Thoracic aorta (tissue), 2 donors: ENCODE measurements at places on chromosomes 12 and 14.

GRCh38 chr12:99137124-99137855, 492.2 kb downstream of the APAF1 start:
- no peaks in the 10 kb centered on the region for H3K36me3 ChIP-seq
- no peak overlapping the region for H3K27ac ChIP-seq
- DNase-seq, result no peak
- no peaks in the 10 kb centered on the region for H3K27me3 ChIP-seq

GRCh38 chr12:33614630-33615029, 175.0 kb upstream of the SYT10 start:
- H3K36me3 ChIP-seq, result no peaks in the 10 kb centered on the region
- no peaks in the 10 kb centered on the region for H3K4me1 ChIP-seq
- H3K27ac ChIP-seq, result no peak overlapping the region
- H3K4me3 ChIP-seq, result no peak overlapping the region
- DNase-seq, result no peak

DNA sequence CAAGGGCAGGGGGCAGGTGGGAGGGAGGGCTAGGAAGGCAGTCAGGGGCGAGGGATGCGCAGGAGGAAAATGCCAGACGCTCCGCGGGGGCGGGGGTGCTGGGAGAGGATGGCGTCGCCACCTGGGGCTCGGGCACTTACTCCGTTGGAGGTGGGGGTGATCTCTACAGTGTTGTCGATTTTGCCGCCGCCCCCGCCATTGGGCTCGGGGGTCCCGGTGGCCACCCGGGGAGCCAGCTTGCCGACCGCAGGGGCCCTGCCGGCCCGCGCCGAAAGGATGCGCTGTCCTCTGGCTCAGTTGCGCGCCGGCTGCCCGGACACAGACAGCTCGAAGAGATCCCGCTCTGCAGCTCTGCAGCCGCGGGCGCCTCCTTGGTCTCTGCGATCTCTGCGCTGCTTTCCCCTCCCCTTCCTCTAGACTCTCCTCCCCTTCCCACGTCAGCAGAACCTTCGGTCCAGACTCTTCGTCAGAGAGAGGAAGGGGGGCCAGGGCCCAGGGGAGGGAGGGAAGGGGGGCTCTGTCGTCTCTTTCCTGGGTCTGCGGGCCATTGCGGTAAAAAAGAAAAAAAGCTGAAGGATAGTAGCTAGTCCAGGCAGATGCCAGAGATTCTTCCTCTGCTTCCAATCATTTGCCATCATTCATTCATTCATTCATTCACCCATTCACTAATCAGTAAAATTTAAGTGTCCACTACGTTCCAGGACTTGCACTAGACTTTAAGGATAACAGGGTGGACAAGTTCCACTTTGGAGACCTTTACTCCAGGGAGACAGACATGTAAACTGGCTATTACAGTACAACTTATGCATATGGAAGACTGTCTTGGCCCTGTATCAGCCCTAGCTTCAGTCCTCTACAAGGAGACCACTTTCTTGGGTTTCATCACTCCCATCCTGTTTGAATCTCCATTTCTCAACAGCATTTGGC, at the start of gene SLC22A17:
Gene SLC22A17, minus strand, starts transcription at position 382 of the 927 bp plus-strand sequence.
- peak; percentile 61 for DNase-seq
- H3K27ac ChIP-seq, result no peak within 1 kb of the TSS
- H3K27me3 ChIP-seq, result no peaks in the 10 kb centered on the region
- H3K4me3 ChIP-seq, result peak within 1 kb of the TSS; percentile 92
- peaks cover 9% of the 10 kb centered on the region for H3K4me1 ChIP-seq

- DNase-seq, result no peak
- H3K4me3 ChIP-seq, result no peak overlapping the region
- no peaks in the 10 kb centered on the region for H3K36me3 ChIP-seq
- H3K4me1 ChIP-seq, result no peaks in the 10 kb centered on the region
Measured at GRCh38 chr14:23881282-23881681, 72.3 kb upstream of the DHRS4 start.

DNA sequence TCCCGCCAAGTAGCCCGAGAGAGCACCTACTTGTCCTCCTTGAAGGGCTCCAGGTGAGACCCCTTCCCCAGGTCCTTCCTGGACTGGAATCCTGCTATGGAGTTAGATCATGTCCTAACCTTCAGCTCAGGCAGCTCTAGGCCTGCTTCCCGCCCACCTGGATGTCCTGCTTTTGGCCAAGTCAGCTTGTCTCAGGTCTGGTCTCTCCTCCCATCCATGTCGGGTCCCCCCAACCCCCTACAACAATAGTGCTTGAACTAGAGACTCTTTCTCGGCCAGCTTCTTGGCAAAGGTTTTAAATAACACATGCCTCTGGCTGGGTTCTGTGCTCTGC, 3.6 kb downstream of the NAB2 start:
- no peak for DNase-seq
- peaks cover 42% of the 10 kb centered on the region for H3K36me3 ChIP-seq
- H3K4me1 ChIP-seq, result peaks cover 49% of the 10 kb centered on the region
- no peaks in the 10 kb centered on the region for H3K27me3 ChIP-seq
- H3K27ac ChIP-seq, result peak overlapping the region; percentile 86
- no peak overlapping the region for H3K4me3 ChIP-seq

- H3K27me3 ChIP-seq, result no peaks in the 10 kb centered on the region
- no peak overlapping the region for H3K27ac ChIP-seq
- H3K36me3 ChIP-seq, result no peaks in the 10 kb centered on the region
- DNase-seq, result no peak
- H3K4me1 ChIP-seq, result no peaks in the 10 kb centered on the region
- H3K4me3 ChIP-seq, result no peak overlapping the region
Measured at GRCh38 chr14:75554482-75554881, 23.9 kb upstream of the FLVCR2 start.

GRCh38 chr12:124519746-124520145, 47.7 kb downstream of the NCOR2 start:
- no peaks in the 10 kb centered on the region for H3K27me3 ChIP-seq
- peaks cover 94% of the 10 kb centered on the region for H3K4me1 ChIP-seq
- peak overlapping the region; percentile 44 for H3K4me3 ChIP-seq
- no peaks in the 10 kb centered on the region for H3K36me3 ChIP-seq
- H3K27ac ChIP-seq, result peak overlapping the region; percentile 97

- H3K36me3 ChIP-seq, result no peaks in the 10 kb centered on the region
- no peaks in the 10 kb centered on the region for H3K27me3 ChIP-seq
- no peak overlapping the region for H3K27ac ChIP-seq
- no peak overlapping the region for H3K4me3 ChIP-seq
- DNase-seq, result no peak
Measured at GRCh38 chr12:58965568-58965967, 45.3 kb upstream of the LRIG3 start.

DNA sequence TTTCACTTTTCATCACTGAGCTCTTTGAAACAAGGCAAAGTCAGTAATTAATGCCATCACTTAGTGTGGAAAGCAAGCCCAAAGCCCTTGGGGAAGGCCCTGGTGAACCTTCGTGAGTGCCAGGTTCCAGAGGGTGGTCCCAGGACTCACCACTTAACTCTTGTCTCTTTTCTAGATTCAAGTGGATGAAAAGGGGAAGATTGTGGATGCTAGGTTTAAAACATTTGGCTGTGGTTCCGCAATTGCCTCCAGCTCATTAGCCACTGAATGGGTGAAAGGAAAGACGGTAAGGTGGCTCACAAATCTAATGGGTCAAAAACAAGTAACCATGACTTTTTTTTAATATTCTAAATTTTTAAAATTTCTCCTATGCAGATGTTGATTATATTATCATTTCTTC, 2.8 kb downstream of the ISCU start:
- peaks cover 34% of the 10 kb centered on the region for H3K36me3 ChIP-seq
- peaks cover 21% of the 10 kb centered on the region for H3K4me1 ChIP-seq
- DNase-seq, result no peak
- no peaks in the 10 kb centered on the region for H3K27me3 ChIP-seq
- H3K27ac ChIP-seq, result no peak overlapping the region

DNA sequence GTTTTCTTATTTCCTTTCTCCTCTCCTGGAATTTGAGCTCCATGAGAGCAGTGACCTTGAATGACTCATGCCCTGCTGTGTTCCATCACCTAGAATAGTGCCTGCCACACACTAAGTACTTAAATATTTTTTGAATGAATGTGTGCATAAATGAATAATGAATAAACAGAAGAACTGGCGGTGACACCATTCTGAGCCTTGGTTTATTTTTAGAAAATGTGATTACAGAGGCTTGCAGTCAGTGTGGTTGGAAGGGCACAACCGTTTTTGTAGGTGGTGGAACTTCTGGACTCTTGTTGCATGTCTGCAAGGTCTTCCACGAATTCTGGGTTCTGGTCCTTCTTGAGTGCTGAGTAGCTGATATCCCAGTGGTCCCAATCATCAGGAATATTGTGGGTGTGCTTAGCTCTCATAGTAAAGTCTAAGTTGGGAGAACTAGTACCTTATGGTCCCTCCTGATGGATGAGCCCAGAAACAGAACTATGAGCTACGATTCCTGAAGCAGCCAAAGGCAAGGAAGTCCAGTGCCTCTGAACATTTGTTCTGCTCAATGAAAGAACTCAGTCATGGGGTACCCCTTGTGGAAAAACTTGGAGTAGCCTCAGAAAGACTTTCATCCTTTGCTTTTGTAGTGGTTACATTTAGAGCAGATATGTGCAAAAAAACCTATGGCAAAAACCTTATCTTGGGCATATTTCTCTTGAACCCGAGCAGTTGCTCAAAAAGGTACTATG, 28.8 kb upstream of the BHLHE41 start:
- peak overlapping the region; percentile 73 for H3K27ac ChIP-seq
- H3K4me3 ChIP-seq, result peak overlapping the region; percentile 42
- peaks cover 18% of the 10 kb centered on the region for H3K4me1 ChIP-seq
- H3K36me3 ChIP-seq, result no peaks in the 10 kb centered on the region

- no peak for DNase-seq
- H3K27ac ChIP-seq, result peak overlapping the region; percentile 31
- H3K36me3 ChIP-seq, result no peaks in the 10 kb centered on the region
- no peak overlapping the region for H3K4me3 ChIP-seq
- H3K27me3 ChIP-seq, result no peaks in the 10 kb centered on the region
Measured at GRCh38 chr12:19530637-19531023, 91.3 kb downstream of the AEBP2 start.

- H3K4me3 ChIP-seq, result no peak overlapping the region
- no peaks in the 10 kb centered on the region for H3K4me1 ChIP-seq
- no peaks in the 10 kb centered on the region for H3K36me3 ChIP-seq
- H3K27ac ChIP-seq, result no peak overlapping the region
- no peaks in the 10 kb centered on the region for H3K27me3 ChIP-seq
Measured at GRCh38 chr12:131092901-131093603, 139.3 kb downstream of the ADGRD1 start.

DNA sequence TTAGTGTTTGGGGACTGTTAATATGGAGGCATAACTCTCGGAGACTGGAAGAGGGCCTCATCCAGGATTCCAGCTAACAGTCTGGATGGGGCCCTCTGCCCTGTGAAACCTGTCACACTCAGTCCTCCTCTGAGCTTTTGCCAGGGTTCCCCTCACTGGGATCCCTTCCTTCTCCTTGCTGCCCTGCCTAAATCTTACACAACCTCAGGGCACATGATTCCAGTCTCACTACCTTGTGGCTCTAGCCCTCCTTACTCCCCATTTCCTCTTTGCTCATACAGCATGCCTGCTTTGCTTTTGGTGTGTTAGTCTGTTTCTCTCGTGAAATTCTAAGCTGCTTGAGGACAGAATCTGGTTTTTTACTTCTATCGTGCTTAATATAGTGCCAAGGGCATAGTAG, 942 bp upstream of the GSG1 start:
- DNase-seq, result no peak
- H3K4me3 ChIP-seq, result no peak overlapping the region
- peaks cover 28% of the 10 kb centered on the region for H3K4me1 ChIP-seq
- no peaks in the 10 kb centered on the region for H3K36me3 ChIP-seq
- H3K27ac ChIP-seq, result no peak overlapping the region
- no peaks in the 10 kb centered on the region for H3K27me3 ChIP-seq

GRCh38 chr12:113092607-113093408, 36.3 kb downstream of the DTX1 start:
- no peak overlapping the region for H3K27ac ChIP-seq
- H3K27me3 ChIP-seq, result no peaks in the 10 kb centered on the region
- no peaks in the 10 kb centered on the region for H3K36me3 ChIP-seq

GRCh38 chr12:107912421-107913004, 138.0 kb downstream of the ASCL4 start:
- no peak overlapping the region for H3K27ac ChIP-seq
- H3K4me3 ChIP-seq, result no peak overlapping the region
- no peak for DNase-seq
- H3K4me1 ChIP-seq, result no peaks in the 10 kb centered on the region
- H3K27me3 ChIP-seq, result no peaks in the 10 kb centered on the region

- H3K4me3 ChIP-seq, result peak overlapping the region; percentile 95
- H3K36me3 ChIP-seq, result peaks cover 4% of the 10 kb centered on the region
- DNase-seq, result no peak
- peaks cover 27% of the 10 kb centered on the region for H3K4me1 ChIP-seq
- peak overlapping the region; percentile 88 for H3K27ac ChIP-seq
- no peaks in the 10 kb centered on the region for H3K27me3 ChIP-seq
Measured at GRCh38 chr14:102362084-102362483, 606 bp downstream of the CINP start.

DNA sequence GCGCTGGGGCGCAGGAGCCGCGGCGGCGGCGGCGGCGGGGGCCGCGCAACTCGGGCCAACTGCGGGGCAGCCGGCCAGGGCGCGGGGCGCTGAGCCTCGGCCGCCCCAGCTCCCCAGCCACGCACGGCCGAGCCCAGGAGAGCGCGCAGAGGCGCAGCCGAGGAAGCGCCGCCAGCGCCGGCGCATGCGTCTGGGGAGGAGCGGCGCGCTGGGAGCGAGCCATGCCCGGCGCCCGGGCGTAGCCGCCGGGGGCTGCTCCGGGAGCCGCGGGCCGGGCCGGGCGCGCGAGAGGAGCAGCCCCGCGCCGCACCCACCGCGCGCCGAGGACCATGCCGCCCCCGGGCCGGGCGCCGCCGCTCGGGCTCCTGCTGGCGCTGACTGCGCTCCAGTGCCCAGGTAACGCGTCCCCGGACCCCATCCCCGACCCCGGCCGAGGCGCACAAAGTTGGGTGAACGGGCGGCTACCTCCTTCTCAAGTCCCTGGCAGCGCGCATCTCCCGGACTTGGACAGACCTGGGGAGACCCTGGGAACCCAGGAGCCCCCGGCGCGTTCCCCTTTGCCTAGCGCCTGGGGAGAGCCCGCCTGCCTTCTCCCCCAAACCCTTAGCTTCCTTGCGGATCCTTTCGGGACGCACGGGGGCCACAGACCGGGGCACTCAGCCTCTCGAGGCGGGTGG, 121.4 kb downstream of the AACS start:
- peaks cover 24% of the 10 kb centered on the region for H3K4me1 ChIP-seq
- peak overlapping the region; percentile 65 for H3K4me3 ChIP-seq
- H3K36me3 ChIP-seq, result no peaks in the 10 kb centered on the region
- no peak for DNase-seq

- H3K4me1 ChIP-seq, result peaks cover 6% of the 10 kb centered on the region
- H3K27me3 ChIP-seq, result no peaks in the 10 kb centered on the region
- no peak for DNase-seq
- peaks cover 37% of the 10 kb centered on the region for H3K36me3 ChIP-seq
- no peak overlapping the region for H3K4me3 ChIP-seq
Measured at GRCh38 chr12:120125792-120126634, 9.5 kb upstream of the RAB35 start.
